RKO (cell line): ENCODE measurements at places on chromosomes 5 and 9.

GRCh38 chr9:72154468-72155285 lies 5.4 kb downstream of the GDA start:
- DNase-seq = no peak

- no peak for DNase-seq
Observed at GRCh38 chr5:138029501-138029900, 3.4 kb downstream of the FAM13B start.

GRCh38 chr5:156838961-156839360 lies 11.1 kb upstream of the PPP1R2B start:
- DNase-seq = no peak

- no peak for DNase-seq
Observed at GRCh38 chr5:6729386-6730310, 16.4 kb downstream of the TENT4A start.

GRCh38 chr5:52821901-52822300 lies 34.2 kb downstream of the ITGA1 start:
- DNase-seq = no peak

DNA sequence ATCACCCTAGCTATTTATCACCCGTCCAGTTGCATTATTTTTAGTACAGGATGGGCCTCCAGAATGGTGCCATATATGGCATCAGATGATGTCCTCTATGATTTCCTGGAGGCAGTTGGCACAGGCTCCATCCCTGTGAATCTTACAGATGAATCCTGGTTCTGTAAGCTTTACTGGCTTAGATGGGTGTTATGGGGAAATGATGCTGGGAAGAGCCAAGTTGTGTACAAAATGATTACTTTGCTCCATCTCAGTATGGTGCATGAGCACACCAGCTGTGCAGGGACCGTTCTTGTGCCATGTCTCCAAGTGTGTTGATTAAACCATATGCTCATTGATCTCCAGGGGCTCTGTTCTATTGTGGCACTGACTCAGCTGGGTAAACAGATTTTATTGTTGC lies 755.7 kb downstream of the TLR4 start:
- DNase-seq = no peak

DNA sequence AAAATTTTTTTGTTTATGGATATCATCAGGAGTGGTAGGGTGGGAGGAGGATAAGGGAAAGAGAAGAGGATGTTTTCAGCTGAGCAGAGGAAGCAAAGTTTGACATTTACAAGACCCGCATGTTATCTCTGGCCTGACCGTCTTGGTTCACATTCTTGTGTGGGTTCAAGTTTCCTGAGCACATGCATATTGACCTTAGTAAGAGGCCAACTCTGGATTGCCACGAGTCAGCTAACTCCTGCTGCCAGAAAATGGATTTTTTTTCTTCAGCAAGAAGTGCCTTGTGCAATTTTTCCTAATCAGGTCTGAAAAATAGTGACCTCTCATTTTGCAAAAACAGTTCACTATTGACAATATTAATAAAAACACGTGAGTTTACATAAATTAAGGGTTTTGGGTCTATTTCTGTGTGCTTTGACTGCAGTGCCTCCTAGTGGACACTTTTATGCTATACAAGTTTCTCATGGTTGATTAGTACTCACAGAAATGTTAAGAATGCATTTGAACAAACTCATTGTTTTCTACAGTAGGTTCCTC lies 27.1 kb upstream of the BASP1 start:
- peak; percentile 70 for DNase-seq

DNA sequence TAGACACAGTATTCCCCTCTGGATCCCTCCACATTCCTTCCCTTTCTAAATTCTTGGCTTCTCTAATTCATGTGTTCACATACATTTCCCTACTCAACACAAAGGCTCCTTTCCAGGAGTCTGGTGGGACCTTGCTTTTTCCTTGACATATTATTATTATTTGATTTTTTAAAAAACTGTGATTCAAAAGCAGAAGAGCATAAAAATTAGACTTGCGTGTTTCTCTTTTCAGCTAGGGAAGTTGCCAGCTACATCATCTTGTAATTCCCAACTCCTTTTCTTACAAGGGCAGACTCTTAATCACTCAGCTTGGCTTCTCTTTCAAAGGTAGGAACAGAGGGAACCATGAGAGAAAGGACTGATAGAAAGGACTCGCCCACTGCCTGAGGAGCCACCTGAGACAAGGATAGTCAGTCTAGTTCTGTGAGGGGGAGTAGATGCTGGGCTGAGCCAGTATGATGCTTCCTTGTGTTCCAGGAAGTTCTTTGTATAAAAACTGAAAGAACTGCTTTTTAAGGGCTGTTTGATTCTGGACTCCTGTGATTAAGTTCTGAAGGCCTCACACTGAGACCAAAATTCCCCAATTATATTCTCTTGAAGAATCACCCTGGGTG lies 51.0 kb upstream of the DPYSL3 start:
- DNase-seq = no peak

GRCh38 chr9:15096972-15097371 lies 186.7 kb upstream of the FREM1 start:
- DNase-seq = no peak

DNA sequence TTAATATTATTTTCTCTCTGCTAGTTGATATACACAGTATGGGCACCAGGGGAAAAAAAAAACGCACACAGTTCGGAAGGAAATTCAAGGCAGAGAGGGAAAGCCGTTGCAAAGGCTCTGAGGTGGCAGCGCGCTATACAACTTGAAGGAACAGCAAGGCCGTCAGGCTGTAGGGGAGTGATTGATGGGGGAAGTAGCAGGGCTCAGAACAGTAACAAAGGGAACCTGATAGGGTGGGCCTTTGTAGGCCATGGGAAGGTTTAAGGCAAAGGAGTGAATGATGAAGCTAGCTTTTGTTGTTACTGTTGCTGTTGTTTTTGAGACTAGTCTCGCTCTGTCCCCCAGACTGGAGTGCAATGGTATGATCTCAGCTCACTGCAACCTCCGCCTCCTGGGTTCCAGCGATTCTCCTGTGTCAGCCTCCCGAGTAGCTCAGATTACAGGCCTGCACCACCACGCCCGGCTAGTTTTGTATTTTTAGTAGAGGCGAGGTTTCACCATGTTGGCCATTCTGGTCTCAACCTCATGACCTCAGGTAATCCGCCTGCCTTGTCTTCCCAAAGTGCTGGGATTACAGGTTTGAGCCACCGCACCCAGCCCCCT lies 27.0 kb downstream of the AQP7 start:
- DNase-seq = no peak

DNA sequence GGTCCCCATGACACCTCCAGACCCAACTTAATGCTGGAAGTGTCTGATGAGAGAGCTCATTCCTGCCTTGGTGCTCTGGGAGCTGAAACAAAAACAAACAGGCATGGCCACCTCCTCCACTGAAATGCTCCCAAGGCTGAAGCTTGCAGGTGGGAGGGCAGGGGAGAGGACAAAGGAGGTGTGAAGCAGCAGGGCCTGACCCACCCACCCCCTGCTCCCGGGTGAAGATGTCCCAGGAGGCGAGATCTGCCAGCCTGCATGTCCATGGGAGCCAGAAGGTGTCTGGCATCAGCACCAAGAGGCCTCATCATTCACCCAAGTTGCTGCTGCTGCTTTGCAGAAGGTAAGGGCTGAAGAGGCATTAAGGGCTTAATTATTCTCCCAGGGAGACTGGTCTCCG lies 4.2 kb upstream of the CCIN start:
- DNase-seq = no peak

- DNase-seq = peak; percentile 52
Observed at GRCh38 chr5:90528601-90529193, 687 bp downstream of the LYSMD3 start.

GRCh38 chr5:35850967-35851680 lies 5.6 kb upstream of the IL7R start:
- DNase-seq = no peak

DNA sequence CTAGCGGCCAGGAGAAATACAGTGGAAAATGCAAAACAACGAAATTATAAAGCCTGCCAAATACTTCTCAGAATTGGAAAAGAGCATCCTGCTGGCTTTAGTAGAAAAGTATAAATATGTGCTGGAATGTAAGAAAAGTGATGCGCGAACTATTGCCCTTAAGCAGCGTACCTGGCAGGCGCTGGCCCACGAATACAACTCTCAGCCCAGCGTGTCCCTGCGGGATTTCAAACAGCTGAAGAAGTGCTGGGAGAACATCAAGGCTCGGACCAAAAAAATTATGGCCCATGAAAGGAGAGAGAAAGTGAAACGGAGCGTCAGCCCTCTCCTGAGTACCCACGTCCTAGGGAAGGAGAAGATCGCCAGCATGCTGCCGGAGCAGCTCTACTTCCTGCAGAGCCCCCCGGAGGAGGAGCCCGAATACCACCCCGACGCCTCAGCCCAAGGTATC lies 15.0 kb downstream of the MSANTD3 start:
- DNase-seq = no peak

GRCh38 chr5:124052201-124052600 lies 540.2 kb downstream of the CSNK1G3 start:
- no peak for DNase-seq

DNA sequence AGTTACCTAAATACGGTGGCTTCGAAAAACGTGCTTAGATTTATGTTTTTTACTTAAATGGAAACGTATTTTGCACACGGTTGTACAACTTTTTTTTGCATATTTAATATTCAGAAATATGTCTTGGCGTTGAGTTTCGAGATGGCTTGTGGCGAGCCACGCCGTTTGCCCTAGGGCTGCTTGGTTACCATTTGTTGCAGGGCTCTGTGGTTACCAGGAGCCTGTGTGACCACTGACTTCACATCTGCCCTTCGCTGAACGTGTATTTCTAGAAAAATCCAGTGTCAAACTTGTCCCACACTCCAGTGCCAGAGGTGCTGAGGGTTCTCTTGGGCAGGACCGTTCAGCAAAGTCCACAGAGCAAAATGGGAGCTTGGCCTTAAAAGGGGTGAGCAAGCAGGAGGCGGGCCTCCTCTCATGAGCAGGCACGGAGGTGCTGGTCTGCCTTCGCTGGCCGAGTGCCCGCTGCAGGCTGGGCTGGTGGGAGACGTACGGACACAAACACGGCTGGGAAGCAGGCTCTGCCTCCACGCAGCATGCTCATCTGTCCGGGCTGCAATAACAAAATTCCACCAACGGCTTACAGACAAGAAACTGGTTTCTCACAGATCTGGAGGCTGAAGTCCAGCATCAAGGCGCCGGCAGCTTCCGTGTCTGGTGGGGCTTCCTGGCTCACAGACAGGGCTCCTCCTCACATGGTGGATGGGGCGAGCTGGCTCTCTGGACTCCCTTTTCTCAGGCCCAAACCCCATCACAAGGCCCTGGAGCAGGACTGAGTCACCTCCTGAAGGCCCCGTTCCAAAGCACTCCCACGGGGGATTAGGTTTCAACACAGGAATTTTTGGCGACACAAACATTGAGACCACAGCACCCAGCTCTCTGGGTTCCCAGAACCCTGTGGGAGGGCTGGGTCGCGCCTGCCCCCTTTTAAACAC lies 5.4 kb downstream of the MRPL36 start:
- no peak for DNase-seq

GRCh38 chr5:55668356-55668755 lies 43.8 kb downstream of the SLC38A9 start:
- DNase-seq = peak; percentile 58

- no peak for DNase-seq
Observed at GRCh38 chr5:25974451-25974850, 1063.9 kb downstream of the CDH9 start.

DNA sequence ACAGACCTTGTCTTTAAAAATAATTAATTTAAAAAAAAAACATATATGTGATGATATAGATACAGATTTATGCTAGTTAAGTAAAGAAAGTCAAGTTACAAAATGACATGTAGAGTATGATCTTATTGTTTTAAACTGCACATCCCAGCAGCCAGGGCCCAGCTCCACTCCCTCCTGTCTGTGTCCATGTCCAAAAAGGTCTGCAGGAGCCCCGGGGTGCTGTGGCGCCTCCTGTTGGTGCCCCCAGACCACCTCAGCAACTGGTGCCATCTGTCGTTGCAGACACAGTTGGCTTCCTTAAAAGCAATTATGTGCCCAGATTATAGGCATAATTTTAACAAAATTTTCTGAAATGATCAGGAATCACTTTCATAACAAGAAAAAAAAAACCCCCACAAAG lies 33.3 kb downstream of the IPPK start:
- DNase-seq = no peak

DNA sequence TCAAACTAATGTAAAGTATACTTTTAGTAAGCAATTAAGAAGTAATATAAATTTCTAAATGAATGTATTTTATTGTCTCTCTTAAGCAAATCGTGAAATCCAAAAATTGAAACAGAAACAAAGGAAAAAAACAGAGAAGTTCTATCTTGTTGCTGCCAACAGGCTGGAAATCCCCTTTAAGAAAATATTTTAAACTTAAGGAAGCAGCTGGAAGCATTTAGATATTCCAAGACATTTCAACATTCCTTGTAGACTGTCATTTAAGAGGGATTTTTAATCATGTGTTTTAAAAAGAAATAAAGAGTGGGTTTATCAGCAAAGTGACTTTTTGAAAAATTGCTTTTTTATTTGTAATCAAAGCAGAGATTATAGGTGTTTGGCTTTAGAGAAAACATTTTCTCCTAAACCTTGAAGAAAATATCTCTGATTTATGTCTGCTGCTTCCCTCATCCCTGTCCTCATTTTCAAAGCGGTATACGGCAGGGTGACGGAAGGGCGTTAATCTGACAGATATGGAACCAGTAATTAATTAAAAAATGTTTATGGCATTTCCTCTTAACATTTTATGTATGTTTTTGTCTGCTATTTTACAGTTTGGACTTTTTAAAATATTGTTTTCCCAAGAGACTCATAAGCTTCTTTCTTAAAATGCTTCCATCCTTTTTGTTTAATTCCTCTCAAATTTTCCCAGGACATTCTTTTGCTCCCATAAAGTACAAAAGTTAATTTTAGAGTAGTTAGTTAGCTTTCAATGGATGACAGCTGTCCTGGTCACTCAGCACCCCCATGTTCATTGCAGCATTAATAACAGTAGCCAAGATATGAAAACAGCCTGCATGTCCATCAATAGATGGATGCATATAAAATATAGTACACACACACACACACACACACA lies 245.6 kb downstream of the LURAP1L start:
- no peak for DNase-seq
